Fibroblast of skin of right quadriceps (primary cell): ENCODE measurements at places on chromosomes 2 and 18.

GRCh38 chr2:89848763-89849368, 1157.4 kb downstream of the RPIA start:
- no peak for DNase-seq

GRCh38 chr18:77859634-77860033, 610.0 kb downstream of the GALR1 start:
- no peak for DNase-seq

DNA sequence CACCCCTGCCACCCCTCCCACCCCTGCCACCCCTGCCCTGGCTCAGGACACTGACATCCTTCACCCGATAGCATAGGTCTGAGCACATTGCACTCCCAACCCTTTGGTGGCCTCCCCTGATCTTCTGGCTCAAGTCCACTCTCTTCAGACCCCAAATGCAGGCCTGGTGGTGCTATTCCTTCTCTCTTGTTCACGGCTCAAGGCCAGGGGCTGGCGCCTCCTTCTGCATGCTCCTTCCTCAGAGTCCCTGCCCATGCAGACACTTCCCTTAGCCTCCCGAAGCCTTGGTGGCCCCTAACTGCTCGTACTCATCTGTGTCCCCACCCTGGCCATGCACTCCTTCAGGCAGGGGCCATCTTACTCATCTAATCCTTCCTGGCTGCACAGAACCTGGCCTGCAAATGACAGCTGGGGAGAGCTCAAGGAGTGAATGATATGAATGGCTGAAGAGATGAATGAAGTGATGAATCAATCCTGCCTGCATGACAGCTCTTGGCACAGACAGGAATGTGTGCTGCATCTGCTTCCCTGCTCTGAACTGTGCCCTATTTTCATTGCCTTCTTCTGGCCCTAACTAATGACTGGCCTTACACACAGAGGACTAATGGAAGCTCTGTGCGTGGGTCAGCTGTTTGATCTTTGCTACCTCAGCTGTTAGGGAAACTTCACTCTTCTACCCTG, 290.8 kb downstream of the DYSF start:
- no peak for DNase-seq

GRCh38 chr2:23947350-23947749, 7.1 kb downstream of the UBXN2A start:
- DNase-seq, result no peak

DNA sequence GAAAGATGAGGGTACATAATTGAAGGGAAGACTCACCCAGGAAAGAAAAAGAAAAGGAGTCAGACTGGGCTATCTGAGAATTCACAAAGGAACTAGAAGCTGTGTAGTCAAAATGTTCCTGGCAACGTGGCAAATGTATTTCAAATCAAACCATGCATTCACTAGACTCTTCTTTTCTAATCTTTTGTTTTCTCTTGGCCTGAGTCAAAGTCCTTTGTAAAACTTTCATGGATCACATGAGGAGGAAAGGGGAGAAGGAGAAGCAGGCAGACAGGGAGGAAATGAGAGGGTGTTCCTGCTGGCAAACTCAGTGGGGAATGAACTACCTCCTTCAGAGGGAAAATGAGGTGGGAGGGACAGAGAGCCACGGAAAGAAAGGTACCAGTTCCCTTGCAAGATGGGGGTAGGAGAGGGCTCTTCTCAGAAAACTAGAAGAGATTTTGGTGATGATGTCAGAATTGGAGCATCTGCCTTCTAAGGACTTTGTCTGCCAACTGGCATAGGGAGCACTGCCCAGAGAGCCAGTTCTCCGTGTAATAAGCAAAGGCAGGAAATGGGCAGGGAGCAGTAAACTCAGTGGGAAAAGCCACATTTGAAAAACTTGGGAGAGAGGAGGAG, 51.4 kb downstream of the SLC8A1 start:
- no peak for DNase-seq

- DNase-seq, result no peak
Measured at GRCh38 chr2:181462033-181462432, 4.8 kb downstream of the ITGA4 start.

DNA sequence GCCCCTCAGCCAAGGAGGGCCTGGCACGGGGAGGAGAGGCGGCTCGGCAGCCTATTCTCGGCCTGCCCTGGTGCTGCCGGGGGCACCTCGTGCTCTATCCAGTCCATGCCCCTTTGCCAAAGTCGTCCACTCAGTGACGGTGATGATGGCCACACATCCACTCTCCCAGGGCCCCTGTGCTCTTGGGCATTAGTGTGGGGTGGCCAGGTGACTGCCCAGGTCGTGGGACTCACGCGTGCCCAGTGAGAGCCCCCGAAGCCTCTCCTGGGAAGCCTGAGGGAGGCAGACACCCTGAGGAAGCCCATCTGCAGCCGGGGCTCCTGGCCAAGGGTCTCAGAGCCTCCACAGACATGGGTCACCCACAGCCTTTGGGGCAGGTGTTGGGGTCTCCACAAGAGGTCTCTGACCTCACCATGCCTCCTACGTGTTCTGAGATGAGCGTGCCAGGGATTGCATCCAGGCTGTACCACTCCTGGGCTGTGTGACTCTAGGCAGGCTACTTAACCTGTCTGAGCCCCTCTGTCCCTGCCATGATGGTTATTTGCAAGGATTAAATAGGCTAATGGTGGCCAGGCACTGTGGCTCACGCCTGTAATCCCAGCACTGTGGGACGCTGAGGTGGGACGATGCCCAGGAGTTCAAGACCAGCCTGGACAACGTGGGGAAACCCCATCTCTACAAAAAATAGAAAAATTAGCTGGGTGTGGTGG, 12.9 kb downstream of the RAMP1 start:
- DNase-seq, result no peak
